ENCODE measurements at places on chromosomes 6 and 20.

GRCh38 chr6:142773324-142773723 lies 171.7 kb downstream of the HIVEP2 start:
- no peak for DNase-seq

DNA sequence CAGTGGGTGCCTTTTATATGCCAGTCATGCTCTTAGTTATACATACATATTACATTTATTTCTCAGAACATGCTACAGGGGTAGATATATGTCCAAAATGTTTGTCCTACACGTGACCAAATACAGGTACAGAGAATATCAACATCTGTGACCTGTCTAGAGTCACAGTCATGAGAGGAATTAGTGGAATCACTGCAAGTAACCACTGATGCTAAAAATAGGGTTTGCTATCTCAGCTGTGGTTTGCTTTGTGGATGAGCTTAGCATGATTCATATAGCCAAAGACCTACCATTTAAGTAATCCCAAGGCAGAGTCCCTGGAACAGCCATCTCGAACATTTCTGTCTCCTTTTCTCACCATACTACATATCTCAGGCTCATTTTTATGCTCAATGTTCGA lies 32.3 kb downstream of the GSTA3 start:
- no peak for DNase-seq

DNA sequence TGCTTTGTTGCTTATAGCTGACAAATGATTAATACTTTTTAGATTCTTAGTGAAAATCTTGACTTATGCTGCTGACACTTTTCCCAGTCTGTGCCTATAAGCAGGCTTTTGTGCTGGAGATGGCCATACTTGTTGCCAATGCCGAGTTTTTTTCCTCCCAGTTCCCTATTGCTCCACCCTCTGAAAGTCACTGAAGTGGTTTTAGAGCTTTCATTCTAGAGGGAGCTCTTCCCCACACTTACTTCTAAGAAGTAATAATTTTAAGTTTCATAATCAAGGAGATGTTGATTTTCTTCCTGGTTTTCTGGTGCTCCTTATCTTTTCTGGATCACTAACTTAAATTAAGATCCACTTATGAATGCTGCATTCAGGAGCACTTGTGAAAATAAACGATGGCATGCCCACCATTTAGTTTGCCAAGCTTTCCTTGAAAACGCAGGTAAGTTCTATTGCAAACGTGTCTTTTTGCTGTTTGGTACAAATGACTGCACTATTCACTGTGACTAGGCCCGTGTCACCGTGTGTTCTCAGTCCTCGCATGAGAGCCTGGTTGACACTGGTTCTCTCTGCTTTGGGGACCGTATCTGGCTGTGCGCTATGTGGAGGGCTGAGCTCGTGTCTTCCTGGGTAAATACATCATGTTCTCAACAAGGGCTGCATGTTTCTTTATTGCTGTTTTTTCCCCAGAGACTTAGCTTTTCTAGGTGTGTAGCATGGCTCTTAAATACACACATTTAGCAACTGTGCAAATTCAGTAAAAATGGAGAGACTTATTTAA lies 50.2 kb downstream of the GFRA4 start:
- DNase-seq = no peak

GRCh38 chr20:41375846-41376245 lies 9.2 kb upstream of the EMILIN3 start:
- no peak for DNase-seq

DNA sequence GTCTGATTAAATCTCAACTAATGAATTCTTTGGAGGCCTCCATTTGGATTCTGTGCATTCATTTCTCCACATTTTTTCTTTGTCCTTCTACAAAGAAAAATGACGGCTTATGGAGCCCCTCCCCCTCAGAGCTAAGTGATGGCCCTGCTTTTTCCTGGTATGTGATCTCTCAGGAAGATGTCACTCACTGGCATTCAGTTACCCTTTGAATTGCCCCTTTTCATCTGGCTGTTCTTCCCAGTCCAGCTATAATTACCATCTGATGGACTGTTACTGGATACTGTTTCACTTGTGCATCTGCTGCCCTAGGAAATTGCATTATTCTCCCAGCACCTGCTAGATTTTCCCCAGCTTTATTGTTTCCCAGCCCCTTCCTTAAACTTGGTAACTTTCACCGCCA lies 151.9 kb downstream of the CFAP61 start:
- no peak for DNase-seq

DNA sequence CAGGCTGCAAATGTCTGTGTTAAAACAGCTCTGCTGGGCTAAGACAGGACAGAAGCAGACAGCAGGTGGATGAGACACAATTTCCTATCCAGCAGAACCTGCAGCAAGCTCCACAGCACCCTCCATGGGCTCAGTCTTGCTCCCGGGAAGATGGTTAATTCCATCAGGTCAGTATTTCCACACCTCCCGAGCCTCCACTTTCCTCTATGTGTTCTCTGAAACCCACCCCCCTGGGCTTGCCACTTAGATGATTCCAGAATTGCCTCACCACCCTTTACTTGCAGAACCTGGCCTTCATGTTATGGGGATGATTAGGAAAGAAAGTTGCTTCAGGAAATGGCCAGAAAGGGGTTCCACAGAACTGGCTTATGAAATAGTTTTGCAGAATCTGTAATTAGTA lies 43.8 kb downstream of the ERMARD start:
- no peak for DNase-seq

DNA sequence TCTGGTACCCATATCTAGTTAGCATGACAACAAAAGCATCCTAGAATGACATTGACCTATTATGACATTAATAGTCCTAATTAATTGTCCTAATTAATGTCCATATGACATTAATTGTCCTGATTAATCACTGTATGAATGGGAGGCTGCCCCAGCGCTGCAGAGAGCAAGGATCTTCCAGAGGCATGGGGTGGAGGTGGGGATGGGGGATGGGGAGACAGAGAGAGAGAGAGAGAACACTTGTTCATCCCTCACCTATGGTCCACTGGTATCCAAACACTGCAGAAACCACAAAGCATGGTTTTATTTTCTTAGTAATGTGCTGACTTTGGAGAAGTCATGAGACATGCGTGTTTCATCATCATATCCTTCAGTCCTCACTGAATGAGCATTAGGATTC lies 235.1 kb downstream of the FNDC1 start:
- no peak for DNase-seq

DNA sequence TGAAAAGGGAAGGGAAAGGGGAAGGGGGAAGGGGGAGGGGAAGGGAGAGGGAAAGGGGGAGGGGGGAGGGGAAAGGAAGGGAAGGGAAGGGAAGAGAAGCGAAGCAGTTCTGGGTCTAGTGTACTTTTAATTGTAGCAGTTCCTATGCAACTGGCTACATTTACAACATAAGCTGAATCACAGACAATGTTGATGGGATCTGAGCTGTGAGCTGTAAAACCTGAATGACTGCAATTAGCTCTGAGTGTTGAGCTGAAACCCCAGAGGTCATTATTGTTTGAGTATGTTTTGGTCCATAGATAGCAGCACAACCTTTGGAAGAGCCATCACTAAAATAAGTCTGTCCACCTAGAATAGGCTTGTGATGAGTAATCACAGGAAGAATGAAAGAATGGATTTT lies 7.2 kb upstream of the ABHD12 start:
- DNase-seq = no peak

DNA sequence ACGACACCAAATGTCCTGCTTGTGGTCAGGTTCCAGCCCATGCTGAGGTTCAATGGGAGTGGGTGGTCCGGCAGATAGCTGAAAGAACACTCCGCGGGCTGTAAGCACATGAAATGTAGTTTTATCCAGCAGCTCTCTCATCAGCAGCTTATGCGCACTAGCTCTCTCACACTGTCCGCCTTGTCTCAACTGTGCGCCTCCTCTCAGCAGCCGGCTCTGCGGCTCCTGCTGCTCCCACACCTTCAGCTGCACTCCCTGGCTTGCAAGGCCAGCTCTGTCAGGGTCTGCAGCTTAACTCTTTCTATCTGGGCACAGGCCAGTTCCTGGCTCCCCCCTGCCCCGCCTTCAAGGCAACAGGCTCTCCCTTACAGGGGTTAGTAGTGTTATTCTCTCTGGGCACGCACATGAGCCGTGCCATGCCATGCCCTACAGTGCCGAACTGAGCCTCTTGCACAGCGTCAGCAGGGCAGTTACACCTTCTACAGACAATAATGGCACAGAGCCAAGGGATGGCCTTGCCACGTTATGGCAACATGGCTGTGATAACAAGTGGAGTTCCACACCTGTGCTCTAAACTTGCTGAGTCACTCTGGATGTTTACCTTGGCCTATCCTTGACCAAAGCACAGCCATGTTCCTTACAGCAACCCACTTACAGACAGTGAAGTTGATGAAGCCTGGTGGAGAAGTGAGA lies 84.0 kb upstream of the LRFN2 start:
- DNase-seq = no peak

GRCh38 chr6:19632786-19633185 lies 204.4 kb upstream of the ID4 start:
- DNase-seq = no peak

GRCh38 chr6:135658916-135659315 lies 161.4 kb upstream of the AHI1 start:
- DNase-seq = no peak

- no peak for DNase-seq
Measured at GRCh38 chr20:58303547-58303946, 6.0 kb upstream of the RAB22A start.

GRCh38 chr6:14110001-14110818 lies 7.4 kb upstream of the CD83 start:
- DNase-seq = no peak

GRCh38 chr6:143248359-143248758 lies 187.7 kb downstream of the AIG1 start:
- no peak for DNase-seq

GRCh38 chr6:163230901-163231300 lies 183.6 kb upstream of the QKI start:
- no peak for DNase-seq

DNA sequence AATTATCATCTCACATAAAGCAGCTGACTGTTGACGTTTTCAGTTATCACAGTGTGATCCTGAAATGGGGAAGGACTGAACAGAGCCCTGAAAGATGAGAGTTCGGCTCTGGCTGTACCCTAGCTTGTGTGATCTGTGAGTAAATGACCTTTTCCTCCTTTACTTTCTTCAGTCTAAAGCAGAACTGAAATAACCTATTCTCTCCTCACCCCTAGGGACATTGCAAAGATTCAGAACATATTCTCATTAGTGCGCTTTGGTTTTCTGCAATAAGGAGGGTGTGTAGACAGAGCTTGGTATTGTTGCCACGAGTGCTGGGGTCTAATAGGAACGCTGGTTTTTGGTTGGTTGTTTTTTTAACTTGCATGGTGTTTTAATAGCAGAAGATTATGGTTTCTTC lies 16.7 kb downstream of the FARS2 start:
- no peak for DNase-seq

DNA sequence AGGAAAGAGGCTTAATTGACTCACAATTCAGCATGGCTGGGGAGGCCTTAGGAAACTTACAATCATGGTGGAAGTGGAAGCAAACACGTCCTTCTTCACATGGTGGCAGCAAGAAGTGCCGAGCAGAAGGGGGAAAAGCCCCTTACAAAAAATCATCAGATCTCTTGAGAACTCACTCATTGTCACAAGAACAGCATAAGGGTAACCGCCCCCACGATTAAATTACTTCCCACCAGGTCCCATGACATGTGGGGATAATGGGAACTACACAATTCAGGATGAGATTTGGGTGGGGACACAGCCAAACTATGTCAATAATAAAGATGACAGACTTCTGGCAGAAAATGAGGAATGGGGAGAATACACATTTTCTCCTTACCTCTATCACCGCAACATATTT lies 20.5 kb upstream of the OCSTAMP start:
- no peak for DNase-seq

DNA sequence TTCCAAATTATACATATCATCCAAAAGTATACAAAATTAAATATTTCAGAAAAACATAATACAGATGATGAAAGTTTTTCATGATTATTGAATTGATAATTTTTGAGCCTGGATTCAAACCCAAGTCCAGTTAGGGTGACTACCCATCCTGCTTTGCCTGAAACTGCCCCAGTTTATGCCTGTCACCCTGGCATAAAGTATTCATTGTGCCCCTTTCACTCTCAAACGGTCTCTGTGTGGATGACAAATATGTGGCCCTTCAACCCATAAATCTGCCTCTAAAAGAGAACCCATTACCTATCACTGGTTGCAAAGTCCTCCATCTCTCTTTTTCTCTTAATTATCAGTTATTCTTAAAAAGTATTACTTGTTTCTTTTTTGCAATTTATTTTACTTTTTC lies 553.7 kb upstream of the JARID2 start:
- DNase-seq = no peak

- DNase-seq = no peak
Measured at GRCh38 chr20:32338665-32339064, 19.5 kb upstream of the ASXL1 start.

- no peak for DNase-seq
Measured at GRCh38 chr6:33443025-33443424, 11.4 kb upstream of the ZBTB9 start.

GRCh38 chr6:155223646-155224451 lies 40.0 kb upstream of the CLDN20 start:
- no peak for DNase-seq

GRCh38 chr6:129651291-129651691 lies 58.7 kb downstream of the ARHGAP18 start:
- DNase-seq = no peak

DNA sequence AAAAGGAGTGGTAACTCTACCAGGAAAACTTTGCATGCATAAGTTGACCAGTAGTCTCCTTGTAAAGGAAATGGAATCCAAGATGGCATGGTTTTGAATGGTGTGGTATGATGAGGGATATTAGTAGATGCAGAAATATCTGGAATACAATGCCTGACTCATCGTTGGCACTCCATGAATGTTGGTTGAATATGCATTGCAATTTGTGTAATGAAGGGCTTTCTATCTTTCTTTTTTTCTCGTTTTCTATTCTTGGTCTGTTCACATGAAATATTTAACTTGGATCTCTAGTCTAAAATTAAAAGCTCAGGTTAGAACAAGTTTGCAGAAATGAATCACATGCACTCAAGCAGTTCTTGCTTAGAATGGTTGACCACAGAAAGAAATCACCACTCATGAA lies 277.3 kb upstream of the PRND start:
- no peak for DNase-seq

- no peak for DNase-seq
Measured at GRCh38 chr6:108944707-108945680, 96.8 kb downstream of the ARMC2 start.

GRCh38 chr6:168574699-168575195 lies 133.8 kb downstream of the SMOC2 start:
- DNase-seq = no peak

GRCh38 chr6:104589940-104590339 lies 269.8 kb downstream of the HACE1 start:
- no peak for DNase-seq

- peak; percentile 74 for DNase-seq
Measured at GRCh38 chr20:63089051-63089907, 82.5 kb upstream of the BHLHE23 start.

GRCh38 chr6:156691018-156691417 lies 86.2 kb upstream of the ARID1B start:
- no peak for DNase-seq

DNA sequence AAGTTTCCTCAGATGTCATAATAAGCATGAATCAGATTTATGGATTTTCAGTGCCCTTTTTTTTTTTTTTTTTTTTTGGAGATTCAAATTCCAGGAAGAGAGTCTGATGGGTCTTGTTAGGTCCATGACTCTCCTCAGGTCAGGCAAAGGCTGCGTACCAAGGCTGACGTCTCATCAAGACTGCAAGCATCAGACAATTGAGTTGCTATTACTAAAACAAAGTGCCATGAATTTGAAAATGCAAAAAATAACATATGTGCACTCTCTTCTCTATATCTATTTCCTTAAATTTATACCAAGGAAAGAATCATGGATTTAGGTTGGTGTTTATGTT lies 134.7 kb downstream of the FAM83B start:
- DNase-seq = no peak

GRCh38 chr20:64108731-64109681 lies 1.6 kb upstream of the NPBWR2 start:
- DNase-seq = peak; percentile 70

Data from posterior vena cava (tissue), 2 donors.